Neural progenitor cell (in vitro differentiated cells): ENCODE measurements at places on chromosomes 13 and 19. TPM values are rescaled to one million over a fixed set of nuclear protein-coding genes. Genes with fewer than 3 reads are reported as not detected.

SERP2 gene
- 2.5 and 8.1 TPM in 2 replicates for total RNA-seq

CGB3 gene
- not detected in 2 replicates for total RNA-seq

NXNL1 gene
- not detected in 2 replicates for total RNA-seq

CDX2 gene
- not detected in 2 replicates for total RNA-seq

- DNase-seq: peak; percentile 18
Measured at GRCh38 chr13:110820322-110820721, 94.5 kb downstream of the ANKRD10 start.

GRCh38 chr13:22144806-22145205 lies 473.9 kb downstream of the FGF9 start:
- no peak for DNase-seq

- no peak for DNase-seq
Measured at GRCh38 chr13:101624981-101625380, 172.5 kb downstream of the ITGBL1 start.

GRCh38 chr19:1122972-1123363 lies 19.2 kb downstream of the GPX4 start:
- DNase-seq: peak; percentile 87

GRCh38 chr19:35167251-35168119 lies 12.9 kb downstream of the FXYD5 start:
- no peak for DNase-seq

DNA sequence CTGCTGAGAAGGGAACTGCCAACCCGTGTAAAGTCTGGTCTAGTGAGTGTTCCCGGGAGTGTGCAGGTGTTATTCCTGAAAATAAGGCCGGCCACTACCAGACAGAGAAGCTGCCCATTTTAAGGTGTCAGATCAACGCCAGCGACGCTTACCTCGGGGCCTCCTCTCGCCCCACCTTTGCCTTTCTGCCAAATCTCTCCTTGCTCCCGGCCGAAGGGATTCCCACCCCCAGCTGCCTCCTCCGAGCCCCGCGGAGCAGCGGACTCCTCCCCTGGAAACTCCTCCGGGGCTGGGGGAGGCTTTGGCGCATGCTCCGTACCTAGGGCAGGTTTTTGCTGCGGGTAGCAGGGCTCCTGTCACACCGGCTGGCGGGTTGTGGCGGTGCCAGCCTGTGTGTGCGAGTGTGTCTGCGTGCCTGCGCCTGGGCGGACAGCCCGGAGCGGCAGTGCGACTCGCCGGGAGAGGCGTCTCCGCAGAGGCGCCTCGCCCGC lies at the start of gene HS6ST3:
Gene HS6ST3 (plus strand): TSS at position 359 of the 491 bp plus-strand sequence.
- DNase-seq: peak; percentile 75

- no peak for DNase-seq
Measured at GRCh38 chr13:106919133-106919532, 351.2 kb upstream of the ARGLU1 start.

DNA sequence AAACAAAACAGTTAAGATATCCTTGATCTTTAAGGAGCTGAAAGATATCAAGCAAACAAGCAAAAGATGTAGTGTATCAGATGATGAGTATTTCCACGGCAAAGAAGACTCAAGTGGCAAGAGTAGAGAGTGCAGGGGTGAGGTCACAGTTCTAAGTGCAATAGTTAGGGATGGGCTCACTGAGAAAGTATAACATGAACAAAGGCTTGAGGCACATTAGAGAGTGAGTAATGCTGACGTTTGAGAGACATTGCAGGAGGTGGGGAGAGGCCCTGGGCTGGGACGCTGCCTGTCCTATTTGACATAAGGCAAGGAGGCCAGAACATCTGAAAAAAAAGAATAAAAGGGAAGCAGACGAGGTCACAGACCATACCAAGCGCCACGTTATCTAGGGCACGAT lies 1.4 kb downstream of the DUXA start:
- no peak for DNase-seq

DNA sequence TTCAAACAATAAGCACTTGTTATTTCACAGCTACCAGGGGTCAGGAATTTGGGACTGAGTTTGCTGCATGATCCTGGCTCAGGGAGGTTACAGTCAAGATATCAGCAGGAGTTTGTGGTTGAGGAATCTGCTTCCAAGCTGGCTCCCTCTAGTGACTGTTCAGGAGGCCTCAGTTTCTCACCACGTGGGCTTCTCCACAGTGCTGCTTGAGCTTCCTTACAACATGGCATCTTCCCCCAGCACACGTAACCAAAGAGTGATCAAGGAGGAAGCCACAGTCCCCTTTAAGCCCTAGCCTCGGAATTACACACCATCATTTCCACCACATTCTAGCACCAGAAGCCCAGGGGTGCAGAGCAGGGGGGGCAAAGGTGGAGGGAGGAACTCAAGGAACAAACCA lies 28.8 kb downstream of the CELF5 start:
- DNase-seq: no peak

- DNase-seq: no peak
Measured at GRCh38 chr19:10736916-10737551, 19.2 kb downstream of the DNM2 start.

GRCh38 chr19:35955881-35956634 lies 19.9 kb downstream of the LRFN3 start:
- no peak for DNase-seq
